Spleen (tissue), 13 donors: ENCODE measurements at places on chromosomes 5 and 9.
A peak's percentile ranks its signal among the peaks of the same experiment; 100 is the strongest.

DNA sequence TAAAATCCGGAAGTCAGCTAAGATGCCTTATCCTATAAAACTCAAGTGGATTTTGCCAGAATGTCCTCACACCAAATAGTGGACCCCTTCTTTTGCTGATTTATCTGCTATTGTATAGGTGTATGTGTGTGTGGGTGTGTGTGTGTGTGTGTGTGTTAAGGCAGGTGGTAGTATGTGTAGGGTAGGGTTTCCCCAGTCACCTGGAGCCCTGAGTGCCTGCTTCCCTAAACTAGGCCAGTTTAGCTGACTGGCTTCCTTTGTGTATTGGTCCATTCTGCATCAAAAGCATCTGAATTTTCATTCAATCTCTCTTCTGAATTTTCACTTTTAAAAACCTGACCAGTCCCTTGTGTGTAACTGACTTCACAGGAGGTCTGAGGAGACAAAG, 42.2 kb upstream of the LCP2 start:
- H3K27me3 ChIP-seq = no peaks in the 10 kb centered on the region
- DNase-seq = no peak
- no peak overlapping the region for H3K27ac ChIP-seq
- H3K4me1 ChIP-seq = peaks cover 23% of the 10 kb centered on the region

GRCh38 chr5:13081116-13081515, 863.4 kb downstream of the DNAH5 start:
- no peak for DNase-seq
- H3K27me3 ChIP-seq = no peaks in the 10 kb centered on the region

GRCh38 chr5:429453-430188, 13.4 kb upstream of the EXOC3 start:
- H3K27me3 ChIP-seq = peaks cover 8% of the 10 kb centered on the region
- no peak overlapping the region for H3K4me3 ChIP-seq
- no peaks in the 10 kb centered on the region for H3K36me3 ChIP-seq
- H3K4me1 ChIP-seq = peaks cover 4% of the 10 kb centered on the region
- no peak overlapping the region for H3K27ac ChIP-seq

DNA sequence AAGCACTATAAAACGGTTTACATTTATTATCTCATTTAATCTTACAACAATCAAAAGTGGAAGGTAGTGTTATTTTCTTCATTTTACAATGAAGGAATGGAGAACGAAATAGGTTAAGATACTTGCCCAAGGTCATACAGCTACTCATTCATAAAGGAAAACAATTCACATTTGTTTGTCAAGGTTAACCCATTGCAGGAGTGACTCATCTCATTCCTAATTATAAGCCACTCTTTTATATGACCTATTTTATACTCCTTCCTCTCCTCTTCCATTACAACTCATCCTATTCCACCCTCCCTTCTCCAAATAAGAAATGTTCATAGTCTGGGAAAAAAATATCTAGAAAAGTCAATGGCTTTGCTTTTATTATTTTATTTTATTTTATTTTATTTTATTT, 29.6 kb downstream of the CRHBP start:
- H3K27me3 ChIP-seq = no peaks in the 10 kb centered on the region
- no peaks in the 10 kb centered on the region for H3K4me1 ChIP-seq

DNA sequence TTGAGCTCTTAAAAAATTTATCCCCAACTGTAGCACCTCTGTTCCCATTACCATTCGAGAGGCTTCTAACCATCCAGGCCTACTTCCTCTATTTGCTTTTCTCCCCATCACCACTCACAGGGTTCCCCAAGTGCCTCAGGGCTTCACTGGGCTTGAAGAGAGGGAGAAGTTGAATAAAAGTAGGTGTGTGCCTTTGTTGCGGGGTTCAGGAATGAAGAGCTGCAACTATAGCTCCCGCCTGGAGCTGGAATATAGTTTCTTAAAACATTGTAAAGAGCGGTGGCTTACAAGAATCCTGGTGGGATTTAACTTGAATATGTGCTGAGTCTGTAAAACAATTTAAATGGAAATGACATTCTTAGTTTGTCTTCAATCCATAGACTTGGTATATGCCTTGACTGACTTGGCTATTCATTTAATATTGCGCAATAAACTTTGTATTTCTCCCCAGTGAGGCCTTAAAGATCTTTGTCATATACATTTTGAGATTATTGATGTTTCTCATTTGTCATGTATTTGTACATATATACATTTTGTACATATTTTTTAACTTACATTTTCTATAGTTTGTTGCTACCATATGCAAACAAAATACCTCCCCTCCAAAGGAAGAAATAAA, 7.2 kb downstream of the ENTREP1 start:
- no peak overlapping the region for H3K27ac ChIP-seq
- no peaks in the 10 kb centered on the region for H3K4me1 ChIP-seq

GRCh38 chr9:89278997-89279739, 31.8 kb upstream of the CKS2 start:
- no peaks in the 10 kb centered on the region for H3K36me3 ChIP-seq
- H3K27me3 ChIP-seq = no peaks in the 10 kb centered on the region
- DNase-seq = no peak
- H3K4me3 ChIP-seq = no peak overlapping the region

- H3K4me1 ChIP-seq = peaks cover 32% of the 10 kb centered on the region
- peak overlapping the region; percentile 34 for H3K4me3 ChIP-seq
- DNase-seq = no peak
- H3K27ac ChIP-seq = peak overlapping the region; percentile 4
Observed at GRCh38 chr9:650362-650761, 191.1 kb upstream of the DMRT1 start.

GRCh38 chr5:6719417-6719816, 6.2 kb downstream of the TENT4A start:
- peaks cover 89% of the 10 kb centered on the region for H3K4me1 ChIP-seq
- H3K4me3 ChIP-seq = no peak overlapping the region
- H3K27ac ChIP-seq = no peak overlapping the region
- H3K36me3 ChIP-seq = no peaks in the 10 kb centered on the region
- DNase-seq = no peak

DNA sequence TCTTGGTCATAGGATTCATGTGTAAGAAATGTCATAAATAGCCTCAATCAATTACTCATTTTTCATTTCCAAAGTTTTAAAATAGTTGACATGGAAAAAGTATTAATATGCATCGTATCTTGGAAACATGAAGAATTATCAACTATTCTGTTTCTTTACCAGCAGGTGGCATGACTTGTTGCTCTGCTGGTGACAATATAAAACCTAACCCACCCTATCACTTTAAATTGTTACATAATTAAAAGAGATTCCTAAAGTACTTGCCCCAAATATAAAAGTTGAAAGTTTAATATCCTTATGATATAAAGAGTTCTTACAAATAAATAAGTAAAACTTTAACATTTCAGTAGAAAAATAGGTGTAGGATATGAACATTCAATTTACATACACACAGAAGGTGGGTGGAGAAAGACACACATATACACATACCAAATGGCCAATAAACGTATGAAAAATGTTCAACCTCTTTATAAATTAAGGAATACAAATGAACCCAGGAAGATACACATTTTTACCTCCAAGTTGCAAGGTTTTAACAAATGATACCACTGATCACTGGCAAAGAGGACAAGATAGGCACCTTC, 30.6 kb downstream of the MAP1B start:
- no peak overlapping the region for H3K4me3 ChIP-seq
- H3K27me3 ChIP-seq = no peaks in the 10 kb centered on the region
- H3K36me3 ChIP-seq = no peaks in the 10 kb centered on the region
- no peak for DNase-seq

DNA sequence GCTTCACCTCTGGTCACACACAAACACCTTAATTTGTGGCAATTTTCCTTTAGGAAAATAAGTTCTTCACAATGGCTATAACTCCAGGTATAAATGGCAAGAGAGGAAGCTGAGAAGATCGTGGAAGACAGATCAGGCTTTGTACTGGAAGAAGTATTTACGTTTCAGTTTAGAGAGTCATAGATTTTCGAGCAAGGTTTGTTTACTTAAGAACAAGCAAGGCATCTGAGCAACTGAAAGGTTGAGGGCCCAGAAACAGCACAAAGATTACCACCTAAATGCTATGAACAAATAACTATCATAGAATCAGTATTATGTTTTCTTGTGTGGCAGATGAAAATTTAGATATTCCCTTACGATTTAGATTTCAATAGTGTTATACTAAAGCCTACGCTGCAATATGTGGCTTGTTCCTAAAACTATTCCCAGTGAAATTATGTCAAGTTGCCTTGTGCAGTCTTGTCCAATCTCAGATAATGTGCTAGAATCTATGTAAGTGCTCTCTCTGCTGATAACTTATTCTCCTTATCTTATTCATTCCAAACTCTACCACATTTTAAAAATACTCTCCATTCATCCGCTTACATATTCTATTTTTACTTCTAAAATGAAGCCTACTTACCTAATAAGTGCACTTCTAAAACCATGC, 6.7 kb downstream of the SLCO4C1 start:
- H3K27ac ChIP-seq = no peak overlapping the region
- no peaks in the 10 kb centered on the region for H3K4me1 ChIP-seq
- no peaks in the 10 kb centered on the region for H3K27me3 ChIP-seq
- H3K4me3 ChIP-seq = no peak overlapping the region
- DNase-seq = no peak

GRCh38 chr9:109164042-109164441, 3.0 kb downstream of the FRRS1L start:
- no peaks in the 10 kb centered on the region for H3K4me1 ChIP-seq
- DNase-seq = no peak
- no peaks in the 10 kb centered on the region for H3K36me3 ChIP-seq
- peaks cover 16% of the 10 kb centered on the region for H3K27me3 ChIP-seq

DNA sequence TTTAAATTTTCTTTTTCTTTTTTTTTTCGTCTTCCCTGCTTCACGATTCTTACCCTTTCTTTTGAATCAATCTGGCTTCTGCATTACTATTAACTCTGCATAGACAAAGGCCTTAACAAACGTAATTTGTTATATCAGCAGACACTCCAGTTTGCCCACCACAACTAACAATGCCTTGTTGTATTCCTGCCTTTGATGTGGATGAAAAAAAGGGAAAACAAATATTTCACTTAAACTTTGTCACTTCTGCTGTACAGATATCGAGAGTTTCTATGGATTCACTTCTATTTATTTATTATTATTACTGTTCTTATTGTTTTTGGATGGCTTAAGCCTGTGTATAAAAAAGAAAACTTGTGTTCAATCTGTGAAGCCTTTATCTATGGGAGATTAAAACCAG, 352.2 kb downstream of the NTRK2 start:
- H3K4me3 ChIP-seq = no peak overlapping the region
- no peak for DNase-seq
- no peaks in the 10 kb centered on the region for H3K4me1 ChIP-seq
- H3K27ac ChIP-seq = no peak overlapping the region
- no peaks in the 10 kb centered on the region for H3K27me3 ChIP-seq

GRCh38 chr9:26604076-26604662, 288.4 kb downstream of the CAAP1 start:
- H3K4me3 ChIP-seq = no peak overlapping the region
- no peaks in the 10 kb centered on the region for H3K4me1 ChIP-seq
- no peaks in the 10 kb centered on the region for H3K27me3 ChIP-seq

DNA sequence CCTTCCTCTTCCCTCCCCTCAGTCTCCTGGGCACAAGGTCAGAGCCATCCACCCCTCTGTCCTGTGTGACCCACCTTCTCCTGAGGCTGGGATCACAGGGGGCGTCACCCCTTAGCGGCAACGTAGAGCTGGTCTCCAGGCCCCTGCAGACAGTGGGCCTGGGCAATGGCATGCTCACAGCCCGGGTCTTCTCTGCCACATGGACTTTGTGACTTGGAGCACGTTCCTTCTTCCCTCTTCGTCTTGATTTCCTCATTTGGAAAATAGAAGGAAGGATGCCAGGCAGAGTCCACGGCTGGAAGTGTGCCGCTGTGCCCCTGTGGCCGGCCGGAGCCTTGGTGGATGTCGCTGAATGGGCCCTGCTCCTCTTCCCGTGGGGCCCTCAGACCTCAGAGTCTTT, 10.0 kb downstream of the RXRA start:
- no peak overlapping the region for H3K4me3 ChIP-seq
- H3K27me3 ChIP-seq = no peaks in the 10 kb centered on the region
- no peaks in the 10 kb centered on the region for H3K36me3 ChIP-seq
- no peak overlapping the region for H3K27ac ChIP-seq
- H3K4me1 ChIP-seq = peaks cover 37% of the 10 kb centered on the region

- peaks cover 80% of the 10 kb centered on the region for H3K4me1 ChIP-seq
- H3K27ac ChIP-seq = no peak overlapping the region
- H3K27me3 ChIP-seq = no peaks in the 10 kb centered on the region
- no peak overlapping the region for H3K4me3 ChIP-seq
Observed at GRCh38 chr9:131625790-131626670, 80.7 kb downstream of the PRRT1B start.

GRCh38 chr9:106583751-106584150, 279.2 kb upstream of the ZNF462 start:
- DNase-seq = no peak
- H3K4me1 ChIP-seq = no peaks in the 10 kb centered on the region
- no peak overlapping the region for H3K27ac ChIP-seq
- H3K36me3 ChIP-seq = no peaks in the 10 kb centered on the region
- no peak overlapping the region for H3K4me3 ChIP-seq

- H3K36me3 ChIP-seq = no peaks in the 10 kb centered on the region
- H3K4me3 ChIP-seq = no peak overlapping the region
- H3K27me3 ChIP-seq = no peaks in the 10 kb centered on the region
- no peak overlapping the region for H3K27ac ChIP-seq
- no peak for DNase-seq
Observed at GRCh38 chr9:109468927-109469326, 29.2 kb downstream of the PTPN3 start.

GRCh38 chr5:79081779-79082178, 12.2 kb downstream of the BHMT2 start:
- no peak overlapping the region for H3K4me3 ChIP-seq
- no peak for DNase-seq
- H3K36me3 ChIP-seq = no peaks in the 10 kb centered on the region
- H3K27ac ChIP-seq = no peak overlapping the region
- H3K4me1 ChIP-seq = no peaks in the 10 kb centered on the region

DNA sequence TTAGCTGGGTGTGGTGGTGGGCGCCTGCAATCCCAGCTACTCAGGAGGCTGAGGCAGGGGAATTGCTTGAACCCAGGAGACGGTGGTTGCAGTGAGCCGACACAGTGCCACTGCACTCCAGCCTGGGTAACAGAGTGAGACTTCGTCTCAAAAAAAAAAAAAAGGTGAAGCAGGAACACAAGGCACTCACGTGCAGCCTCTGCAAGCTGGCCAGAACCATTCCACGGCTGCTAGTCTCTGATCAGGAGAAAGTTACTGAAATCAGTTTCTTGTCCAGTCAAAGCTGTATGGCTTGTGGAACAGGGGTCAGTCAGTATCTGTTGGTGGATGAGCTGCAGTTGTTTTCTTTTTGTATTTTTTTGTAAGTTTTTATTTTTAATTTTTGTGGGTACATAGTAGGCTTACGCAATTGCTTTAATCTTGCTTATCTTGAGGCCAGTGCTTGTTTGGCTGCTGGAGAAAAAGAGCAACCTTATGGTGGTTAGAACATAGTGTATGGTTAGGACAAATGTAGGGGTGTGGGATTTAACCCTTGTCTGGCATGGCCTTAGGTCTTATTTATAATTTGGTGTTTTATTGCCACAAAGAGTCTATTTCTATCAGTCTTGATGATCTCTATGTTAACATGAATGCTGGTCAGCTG, 32.7 kb upstream of the GTF2H2C start:
- H3K4me1 ChIP-seq = no peaks in the 10 kb centered on the region
- DNase-seq = no peak
- H3K36me3 ChIP-seq = no peaks in the 10 kb centered on the region
- H3K4me3 ChIP-seq = no peak overlapping the region
- no peak overlapping the region for H3K27ac ChIP-seq
